NCI-H187 treated with DMSO at 0.1 percent for 48 hours (cell line): ENCODE measurements at places on chromosomes 7 and 10.

DNA sequence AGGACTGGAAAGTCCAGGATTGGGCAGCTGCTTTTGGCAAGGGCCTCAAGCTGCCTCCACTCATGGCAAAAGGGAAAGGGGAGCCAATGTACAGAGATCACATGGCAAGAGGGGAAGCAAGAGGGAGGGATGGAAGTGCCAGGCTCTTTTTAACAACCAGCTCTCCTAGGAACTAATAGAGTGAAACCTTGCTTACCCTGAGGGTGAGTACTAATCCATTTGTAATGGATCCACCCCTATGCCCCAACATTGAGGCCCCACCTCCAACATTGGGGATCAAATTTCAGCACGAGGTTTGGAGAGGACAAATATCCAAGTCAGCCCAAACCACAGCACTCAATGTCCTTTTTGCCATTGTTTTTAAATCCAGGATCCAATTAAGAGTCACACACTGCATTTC, 12.5 kb downstream of the HABP2 start:
- no peak for DNase-seq

DNA sequence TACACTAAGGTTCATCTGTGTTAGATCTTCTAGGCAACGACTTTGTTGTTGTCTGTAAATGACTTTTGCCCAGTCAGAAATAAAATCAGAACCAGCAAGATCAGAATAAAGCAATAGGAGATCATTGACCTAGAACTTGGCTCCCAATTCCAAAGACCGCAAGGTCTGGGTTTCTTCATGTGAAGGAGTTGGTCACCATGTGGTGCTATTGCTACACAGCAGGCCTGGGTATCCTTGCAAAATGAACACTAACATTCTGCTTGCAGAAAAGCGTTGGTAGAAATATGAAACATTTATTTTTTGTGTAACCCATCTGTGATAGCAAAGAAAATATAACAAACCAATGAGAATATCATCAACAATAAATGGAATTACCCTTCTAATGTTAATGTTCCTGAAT, 831.0 kb downstream of the NXPH1 start:
- DNase-seq: no peak

DNA sequence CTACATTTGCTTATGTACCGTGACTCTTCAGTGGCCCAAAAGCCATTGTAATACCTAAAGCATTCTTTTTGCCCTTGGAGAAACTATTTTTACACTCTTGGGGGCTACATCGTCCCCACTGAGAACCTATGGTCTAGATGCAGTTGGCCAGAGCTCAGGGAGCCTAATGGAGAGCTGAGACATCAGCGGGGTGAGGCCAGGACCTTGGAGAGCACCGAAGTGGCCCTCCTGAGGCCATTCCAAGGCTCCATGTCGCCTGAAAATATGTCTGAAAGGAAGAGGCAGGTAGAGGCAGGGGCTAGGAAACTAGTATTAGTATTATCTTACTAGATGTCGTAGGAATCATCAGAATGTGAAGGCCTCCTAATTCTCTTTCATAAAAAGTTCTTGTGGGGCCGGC, 4.9 kb downstream of the PKD2L1 start:
- no peak for DNase-seq

- DNase-seq: no peak
These were observed 1.2 kb upstream of the SMARCD3 start for GRCh38 chr7:151249732-151250072.

DNA sequence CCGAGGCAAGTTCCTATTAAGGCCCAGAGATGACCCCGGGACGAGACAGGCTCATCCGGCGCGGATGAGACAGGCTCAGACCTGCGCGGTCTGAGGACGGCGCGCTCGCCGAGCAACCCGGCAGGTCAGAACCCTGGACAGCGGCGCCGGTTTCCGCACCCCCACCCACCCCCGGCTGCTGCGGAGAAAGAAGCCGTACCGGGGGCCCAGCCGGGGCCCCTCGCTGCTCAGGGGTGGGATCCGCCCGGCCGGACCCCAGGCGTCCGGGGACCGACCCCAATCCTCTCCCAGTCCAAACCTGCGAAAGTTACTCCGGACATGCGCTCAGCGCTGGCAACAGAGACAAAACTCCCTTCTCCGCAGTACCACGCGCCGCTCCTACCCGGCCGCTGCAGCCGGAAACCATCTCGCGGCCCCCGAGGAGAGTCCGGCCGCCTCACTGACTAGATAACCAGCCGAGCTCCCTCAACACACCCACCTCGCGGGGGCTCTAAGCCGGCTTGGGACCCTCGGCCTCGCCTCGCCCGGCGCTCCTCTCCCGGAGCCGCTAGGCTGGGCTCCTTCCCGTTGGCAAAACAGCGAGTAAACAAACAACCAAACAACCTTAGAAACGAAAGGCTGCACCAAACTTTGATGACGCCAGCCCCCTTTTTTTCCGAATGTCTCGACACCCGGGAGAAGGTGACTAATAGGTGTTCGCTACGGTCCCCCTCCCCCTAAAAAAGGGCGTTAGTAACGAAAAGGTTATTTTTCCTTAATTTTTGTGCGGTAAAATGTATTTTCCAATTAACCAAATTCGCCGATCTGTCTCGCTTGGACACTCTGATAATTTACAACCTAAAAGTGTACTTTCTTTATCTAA, 2.3 kb upstream of the DRGX start:
- no peak for DNase-seq

GRCh38 chr7:27179503-27180430, 5.3 kb downstream of the HOXA11 start:
- DNase-seq: no peak

DNA sequence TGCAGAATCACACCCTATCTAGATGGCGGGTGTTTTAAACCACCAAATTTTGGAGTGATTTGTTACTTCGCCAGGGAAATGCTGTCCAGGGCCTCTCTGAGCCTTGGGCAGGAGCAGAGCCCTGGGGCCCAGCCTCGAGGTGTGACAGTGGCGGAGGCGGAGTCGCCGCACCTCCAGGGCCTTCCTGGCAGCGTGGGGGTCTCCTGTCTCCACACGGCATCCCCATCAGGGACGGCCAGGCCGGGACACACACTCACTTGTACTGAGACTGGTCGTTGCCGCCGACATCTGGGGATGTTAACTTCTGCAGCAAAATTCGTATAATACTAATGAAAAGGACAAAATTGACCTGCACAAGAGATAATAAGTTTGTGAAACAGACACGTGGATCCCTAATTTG, 110.7 kb downstream of the VIPR2 start:
- no peak for DNase-seq

- DNase-seq: no peak
These were observed 42.5 kb upstream of the LRGUK start for GRCh38 chr7:134084488-134085144.

DNA sequence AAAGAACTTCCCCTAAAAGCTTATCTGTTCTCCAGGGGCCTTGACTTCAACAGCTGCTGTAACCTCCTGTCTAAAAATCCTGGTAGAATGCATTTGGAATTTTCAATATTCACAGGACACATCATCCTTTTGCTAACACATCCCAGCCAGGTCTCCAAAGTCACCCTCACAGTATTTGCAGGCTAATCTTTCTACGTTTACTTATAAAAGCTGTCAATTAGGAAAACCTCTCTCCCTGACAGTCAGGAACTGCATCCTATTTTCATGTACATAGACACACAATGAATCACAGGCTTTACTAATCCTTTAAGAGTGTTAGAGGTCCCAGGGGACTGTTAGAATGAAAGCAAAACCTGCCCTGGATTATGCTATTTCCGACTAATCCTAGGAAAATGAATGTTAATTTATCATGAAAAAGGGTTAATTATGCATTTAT, 102.2 kb downstream of the GFRA1 start:
- DNase-seq: no peak

GRCh38 chr10:24695452-24695851, 28.2 kb downstream of the ARHGAP21 start:
- no peak for DNase-seq

DNA sequence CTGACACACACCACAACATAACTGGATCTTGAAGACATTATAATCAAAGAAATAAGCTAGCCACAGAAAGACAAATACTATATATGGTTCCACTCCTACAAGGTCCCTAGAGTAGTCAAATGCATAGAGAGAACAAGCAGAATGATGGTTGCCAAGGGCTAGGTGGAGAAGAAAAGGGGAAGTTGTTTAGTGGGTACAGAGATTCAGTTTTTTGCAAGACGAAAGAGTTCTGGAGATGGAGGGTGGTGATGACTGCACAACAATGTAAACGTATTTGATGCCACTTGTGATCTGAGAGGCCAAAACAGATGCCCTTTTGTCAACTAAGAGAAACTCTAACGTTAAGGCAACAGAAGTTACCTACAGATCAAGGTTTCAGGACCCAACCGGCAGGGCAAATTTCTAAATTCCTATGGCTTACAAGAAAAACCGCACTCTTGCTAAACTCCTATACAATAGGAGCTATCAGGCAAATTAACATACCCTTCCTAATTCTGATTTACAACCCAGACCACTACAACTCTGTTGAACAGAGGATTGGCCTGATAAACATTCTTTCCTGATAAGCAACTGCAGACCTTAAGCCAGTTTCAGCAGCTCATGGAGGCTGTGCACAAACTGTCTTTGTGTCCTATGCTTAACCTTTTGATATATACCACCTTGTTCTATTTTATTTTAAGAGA, 69.0 kb downstream of the FAM107B start:
- no peak for DNase-seq

DNA sequence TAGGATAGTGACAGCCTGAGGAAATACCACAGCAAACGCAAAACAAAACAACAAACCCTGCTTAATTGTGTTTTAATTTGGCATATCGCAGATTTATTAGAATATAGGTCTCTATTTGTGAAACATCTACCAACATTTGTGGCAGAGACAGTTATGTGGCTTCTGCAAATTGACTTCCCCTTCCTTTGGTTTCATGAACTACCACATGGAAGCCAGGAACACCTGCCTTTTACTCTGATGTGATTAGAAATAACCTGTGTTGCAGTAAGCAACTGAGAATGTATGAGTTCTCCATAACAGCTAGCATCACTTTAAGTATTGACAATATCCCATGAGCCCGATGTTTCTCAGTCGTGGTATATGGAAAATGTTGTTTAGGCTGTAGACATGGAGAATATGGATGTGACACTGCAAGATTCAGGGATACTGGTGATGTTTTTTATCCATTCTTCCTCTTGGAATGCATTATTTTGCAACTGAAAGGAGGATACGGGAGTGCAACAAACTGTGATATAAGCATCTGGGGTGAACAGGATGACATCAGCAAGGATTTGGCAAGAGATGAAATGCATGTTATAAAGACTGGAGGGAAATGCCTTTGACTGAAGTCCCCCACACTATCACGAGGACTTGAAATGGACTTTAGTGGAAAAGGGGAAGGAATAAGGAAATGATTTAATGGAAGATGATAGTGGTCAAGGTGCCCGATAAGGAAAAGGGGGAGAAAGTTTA, 95.9 kb downstream of the CUBN start:
- DNase-seq: no peak

DNA sequence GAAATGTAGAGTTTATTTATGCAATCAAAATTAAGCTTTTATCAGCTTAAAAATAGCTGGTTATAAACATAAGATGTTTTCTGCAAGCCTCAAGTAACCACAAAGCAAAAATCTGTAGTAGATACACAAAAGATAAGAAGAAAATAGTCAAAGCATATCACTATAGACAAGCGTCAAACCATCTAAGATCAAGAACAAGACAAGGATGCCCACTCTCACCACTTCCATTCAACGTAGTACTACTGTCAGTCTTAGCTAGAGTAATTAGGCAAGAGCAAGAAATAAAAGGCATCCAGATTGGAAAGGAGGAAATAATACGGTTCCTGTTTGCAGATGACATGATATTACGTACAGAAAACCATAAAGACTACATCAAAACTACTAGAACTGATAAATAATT, 17.5 kb upstream of the CYP2E1 start:
- DNase-seq: no peak

DNA sequence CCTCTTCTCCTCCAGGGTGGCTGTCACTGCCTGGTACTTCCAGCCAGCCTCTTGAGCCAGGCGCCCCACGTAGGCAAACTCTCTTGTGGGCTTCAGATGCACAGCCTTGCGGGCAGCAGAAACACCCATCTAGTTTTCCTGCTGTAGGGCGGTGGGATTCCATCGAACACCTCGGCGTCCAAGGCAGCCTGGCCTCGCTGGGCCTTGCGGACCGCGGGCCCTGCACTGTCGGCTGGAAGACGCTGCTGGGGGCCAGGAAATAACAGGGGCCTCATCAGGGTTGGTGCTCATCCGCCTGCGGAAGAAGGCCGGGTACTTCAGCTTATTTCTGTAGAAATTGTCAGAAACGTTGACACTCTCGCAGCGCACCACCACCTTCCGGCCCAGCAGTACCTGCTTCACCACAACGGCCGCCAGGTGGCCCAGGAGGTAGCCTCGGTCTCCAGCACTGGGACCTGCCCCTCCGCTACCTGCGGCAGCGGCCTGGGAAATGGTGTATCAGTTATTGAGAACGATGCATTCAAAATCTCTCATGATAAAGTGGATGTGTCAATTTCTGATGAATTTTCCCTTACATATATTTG, 61.1 kb downstream of the WDFY4 start:
- no peak for DNase-seq

GRCh38 chr7:116780521-116780920, 81.9 kb upstream of the CAPZA2 start:
- no peak for DNase-seq

DNA sequence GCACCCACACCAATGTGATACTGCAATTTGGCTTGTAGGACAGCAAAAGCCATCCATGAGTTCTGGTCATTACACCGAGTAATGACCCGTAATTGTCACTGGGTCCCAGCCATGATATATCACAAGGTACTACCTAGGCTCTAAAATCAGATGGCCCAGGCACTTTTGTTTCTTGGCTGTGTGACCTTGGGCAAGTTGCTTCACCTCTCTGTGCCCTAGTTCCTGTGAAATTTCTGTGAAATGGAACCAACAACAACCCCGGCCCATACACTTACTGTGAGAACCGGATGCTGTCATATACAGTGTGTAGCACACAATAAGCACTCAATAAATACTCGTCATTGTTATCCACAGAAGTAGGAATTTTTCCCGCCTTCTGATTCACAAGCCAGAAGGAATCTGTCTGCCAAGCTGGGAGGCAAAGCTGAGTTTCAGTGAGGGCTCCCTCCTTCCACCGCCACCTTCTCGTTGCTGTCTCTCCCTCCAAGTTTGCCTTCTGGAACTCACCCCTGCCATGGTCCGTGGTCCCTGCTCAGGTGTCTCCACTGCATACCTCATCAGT, 6.4 kb upstream of the CYTH3 start:
- DNase-seq: no peak

- DNase-seq: no peak
These were observed 162.6 kb downstream of the UBE2H start for GRCh38 chr7:129790136-129790535.

GRCh38 chr10:128025951-128026350, 100.3 kb downstream of the MKI67 start:
- DNase-seq: no peak

DNA sequence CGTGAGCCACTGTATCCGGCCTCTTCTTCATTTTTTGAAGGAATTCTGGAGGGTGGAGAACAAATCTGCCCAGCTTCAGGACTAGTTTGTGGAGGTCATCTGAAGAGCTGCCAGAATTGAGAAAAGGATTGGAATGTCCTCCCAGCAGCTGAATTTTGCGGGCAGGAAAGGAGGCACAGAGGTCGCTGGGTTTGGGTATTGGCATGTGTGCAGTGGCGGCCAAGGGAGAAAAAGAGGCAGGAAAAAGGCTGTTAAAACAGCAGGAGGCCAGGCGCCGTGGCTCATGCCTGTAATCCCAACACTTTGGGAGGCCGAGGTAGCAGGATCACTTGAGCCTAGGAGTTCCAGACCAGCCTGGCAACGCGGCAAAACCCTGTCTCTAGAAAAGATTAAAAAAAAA, 80.4 kb downstream of the HIP1 start:
- no peak for DNase-seq
